ENCODE measurements at places on chromosomes 13 and 19.

DNA sequence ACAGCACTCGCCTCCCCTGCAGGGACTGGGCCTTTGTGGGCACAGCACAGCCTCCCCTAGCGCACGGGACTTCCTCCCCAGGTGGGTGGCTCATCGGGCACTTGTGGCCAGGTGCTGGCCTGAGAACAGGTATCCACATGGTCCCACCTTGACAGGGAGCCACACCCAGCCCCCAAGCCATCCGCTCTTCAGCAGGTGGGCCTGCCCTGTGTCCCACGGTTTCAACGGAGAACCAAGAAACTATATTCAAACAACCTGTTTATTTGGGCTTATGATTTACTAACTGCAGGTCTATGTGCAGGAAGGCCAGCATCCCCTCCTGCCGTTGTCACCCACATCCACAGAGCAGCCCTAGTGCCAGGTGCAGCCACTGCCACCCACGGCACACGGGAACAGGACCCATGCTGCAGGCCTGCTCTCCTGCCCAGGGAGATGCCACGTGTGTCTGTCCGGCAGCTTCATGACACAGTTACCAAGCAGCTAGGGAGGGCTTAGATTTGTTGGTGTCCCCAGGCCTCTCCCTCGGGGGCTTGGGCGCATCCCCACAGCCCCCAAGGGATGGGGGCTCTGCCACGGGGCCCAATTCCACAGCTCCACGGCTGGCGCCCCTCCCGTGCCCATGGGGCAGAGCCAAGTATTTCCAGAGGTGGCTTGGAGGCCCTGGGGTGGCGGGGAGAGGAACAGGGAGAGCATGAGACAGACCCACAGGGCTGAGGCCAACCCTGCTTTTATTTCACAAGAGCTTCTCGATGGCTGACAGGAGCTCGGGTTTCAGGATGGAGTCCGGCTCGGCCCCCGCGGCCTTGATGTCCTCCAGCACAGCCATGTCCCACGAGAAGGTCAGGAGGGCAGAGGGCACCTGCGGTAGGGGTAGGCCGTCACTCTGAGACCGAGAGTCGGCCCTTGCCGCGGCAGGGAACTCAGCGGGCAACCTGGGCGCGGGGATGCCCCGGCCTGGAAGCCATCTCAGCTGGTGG, 12.5 kb downstream of the UBXN6 start:
- DNase-seq, result no peak

DNA sequence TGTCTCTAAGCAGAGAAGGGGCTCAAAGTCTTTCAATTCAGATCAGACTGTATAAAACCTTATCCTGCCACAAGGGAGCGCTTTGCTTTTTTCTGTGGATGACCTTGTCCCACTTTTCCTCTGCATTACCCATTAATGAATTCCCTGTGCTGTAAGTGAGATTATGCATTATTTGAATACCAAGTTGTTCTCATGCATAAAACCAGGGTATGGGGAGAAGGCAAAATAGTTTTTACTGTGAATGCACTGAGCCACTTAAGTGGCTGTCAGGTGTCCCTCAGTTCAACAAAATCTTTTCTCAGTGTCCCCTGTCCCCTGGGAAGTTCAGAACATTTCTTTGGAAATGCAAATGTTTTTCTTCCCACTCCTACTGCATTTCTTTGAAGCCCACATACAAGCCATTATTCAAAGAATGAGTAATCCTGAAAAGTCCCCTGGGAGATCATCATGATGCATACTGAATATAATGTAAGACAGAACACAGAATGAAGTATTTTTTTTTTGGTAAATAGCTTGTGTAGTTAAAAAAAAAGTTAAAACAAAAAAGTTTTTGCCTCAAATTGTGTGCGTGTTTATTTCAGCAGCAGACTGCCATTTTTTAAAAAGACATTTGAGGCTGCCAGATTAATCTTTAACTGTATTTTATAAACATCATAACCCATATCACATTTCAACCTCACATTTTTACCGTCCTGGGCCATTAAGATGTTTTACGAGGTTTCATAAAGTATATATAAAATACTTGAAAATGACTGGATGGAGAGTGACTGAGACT, 506.7 kb upstream of the PCDH9 start:
- peak; percentile 18 for DNase-seq

GRCh38 chr19:12111943-12112637, 28.1 kb downstream of the ZNF20 start:
- DNase-seq, result no peak

DNA sequence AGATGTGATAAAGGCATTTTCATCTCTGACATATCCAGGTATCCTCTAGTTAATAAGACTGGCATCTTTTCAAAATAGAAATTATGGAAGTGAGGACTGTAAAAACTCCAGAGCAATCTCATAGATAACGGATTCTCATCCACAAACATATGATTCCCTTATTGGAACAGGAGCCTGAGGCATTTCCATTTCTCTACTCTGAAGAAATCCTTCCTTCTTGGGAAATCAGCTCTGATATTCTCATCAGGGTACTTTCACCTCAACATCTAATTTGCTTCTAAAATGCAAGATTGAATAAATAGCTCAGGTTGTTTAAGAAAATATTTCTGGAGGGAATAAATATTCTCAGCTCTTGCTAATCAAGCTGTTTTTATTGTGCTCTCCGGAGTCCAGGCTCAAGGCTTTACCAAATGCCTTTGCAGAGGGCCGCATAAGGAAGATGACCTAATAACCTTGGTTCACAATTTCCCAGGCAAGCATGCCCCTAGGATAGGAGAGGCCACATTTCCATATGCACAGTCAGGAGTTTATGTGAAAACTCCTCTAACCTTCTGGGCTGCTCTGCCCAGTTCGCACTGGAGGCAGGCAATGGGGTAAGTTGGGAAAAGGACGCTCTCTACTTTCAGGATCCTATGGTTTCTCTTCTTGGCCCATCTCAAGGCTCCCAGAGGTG, 44.0 kb upstream of the RFC3 start:
- no peak for DNase-seq

Measured in left lung (tissue), 14 donors.